T-helper 22 cell (primary cell): ENCODE measurements at places on chromosomes 7 and 10.
A peak's percentile ranks its signal among the peaks of the same experiment; 100 is the strongest.

- no peak for DNase-seq
Observed at GRCh38 chr7:21422751-21423150, 5.1 kb upstream of the SP4 start.

DNA sequence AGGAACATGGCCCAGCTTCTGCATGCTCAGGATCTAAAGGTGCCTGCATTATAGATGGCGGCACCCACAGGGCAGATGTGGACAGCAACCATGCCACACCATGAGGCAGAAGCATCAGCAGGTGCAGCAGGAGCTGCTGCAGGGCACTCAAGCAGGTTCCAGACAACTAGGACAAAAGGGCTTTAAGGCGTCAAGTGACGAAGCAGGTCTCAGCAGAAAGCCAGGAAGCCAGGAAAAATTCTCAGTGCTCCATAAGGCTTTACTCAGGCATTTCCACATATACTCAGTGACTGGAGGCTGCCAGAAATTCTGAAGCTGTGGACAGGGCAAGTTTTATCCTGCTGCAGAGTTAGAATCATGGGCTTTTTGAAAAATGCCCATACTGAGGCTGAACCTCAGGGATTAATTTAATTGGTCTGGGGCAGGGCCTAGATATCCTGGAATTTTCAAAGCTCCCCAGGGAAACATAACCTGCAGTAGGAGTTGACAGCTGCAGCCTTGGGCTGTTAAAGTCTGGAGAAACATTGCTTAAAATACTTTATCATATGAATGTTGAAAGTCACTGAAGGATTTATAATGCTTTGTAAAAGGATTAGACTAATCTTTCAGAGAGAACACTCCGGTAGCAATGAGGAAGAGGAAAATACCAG is 68.1 kb upstream of the RNF148 start:
- DNase-seq, result no peak

DNA sequence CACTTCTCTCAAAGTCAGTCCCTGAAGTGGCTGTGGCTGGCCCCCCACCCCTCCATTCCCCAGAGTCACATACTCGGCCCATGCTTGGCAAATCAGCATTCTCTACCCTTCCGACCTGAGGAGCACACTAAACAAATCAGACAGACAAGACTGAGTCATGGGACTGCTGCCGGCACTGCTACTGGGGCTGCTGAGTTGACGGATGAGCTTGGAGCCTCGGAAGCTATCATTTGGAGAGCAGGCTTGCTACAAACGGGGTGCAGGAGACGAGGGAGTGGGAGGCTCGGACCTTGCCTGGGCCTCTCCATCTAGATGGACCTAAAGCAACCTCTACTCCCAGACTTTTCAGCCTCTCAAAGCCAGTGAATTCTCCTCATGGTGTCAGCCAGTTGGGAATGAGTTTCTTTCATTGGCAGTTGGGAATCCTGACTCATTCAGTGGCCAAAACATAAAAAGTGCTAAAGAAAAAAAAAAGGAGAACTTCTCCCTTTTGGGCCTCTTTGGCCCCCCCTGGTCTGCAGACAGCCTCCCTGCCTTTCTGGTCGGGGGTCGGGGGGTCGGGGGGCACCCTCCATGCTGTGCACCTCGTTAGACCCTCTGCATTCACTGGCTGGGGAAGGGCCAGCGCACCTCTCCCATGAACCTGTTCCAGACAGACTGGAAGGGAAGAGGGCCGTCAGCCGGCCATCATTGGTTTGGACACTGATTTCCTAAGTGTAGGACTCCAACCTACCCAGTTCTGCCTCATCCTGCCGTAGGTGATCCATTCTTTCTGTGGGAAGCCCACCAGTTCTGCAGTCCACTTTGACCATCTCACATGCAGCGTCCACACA is 52.3 kb upstream of the COL13A1 start:
- no peak for DNase-seq

GRCh38 chr10:69867699-69868558 is 66.2 kb downstream of the COL13A1 start:
- no peak for DNase-seq

DNA sequence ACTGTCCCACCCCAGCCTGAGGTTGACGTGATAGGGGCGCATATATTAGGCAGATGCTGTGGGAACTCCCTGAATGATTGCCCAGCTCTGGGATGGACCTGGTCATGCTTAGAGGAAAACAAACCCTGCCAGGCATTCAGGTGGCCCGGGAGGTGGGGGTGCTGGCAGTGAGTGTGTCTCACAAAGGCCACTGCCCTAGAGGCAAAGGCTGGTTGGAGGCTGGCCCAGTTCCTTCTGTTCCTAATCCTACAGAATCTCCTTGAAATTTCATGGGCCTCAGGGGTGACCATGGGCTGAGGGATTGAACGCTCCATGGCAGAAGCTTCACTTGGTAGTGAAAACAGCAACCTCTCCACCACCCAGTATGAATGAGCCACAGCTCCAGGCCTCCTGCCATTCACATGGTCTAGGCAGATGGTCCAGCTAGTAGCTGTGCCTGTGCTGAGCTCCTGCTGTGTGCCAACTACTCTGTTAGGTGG is 25.6 kb downstream of the ADRA2A start:
- DNase-seq, result no peak

GRCh38 chr10:12834116-12834665 is 167.3 kb downstream of the CCDC3 start:
- no peak for DNase-seq

- no peak for DNase-seq
Observed at GRCh38 chr10:122051609-122052385, 62.8 kb downstream of the TACC2 start.

DNA sequence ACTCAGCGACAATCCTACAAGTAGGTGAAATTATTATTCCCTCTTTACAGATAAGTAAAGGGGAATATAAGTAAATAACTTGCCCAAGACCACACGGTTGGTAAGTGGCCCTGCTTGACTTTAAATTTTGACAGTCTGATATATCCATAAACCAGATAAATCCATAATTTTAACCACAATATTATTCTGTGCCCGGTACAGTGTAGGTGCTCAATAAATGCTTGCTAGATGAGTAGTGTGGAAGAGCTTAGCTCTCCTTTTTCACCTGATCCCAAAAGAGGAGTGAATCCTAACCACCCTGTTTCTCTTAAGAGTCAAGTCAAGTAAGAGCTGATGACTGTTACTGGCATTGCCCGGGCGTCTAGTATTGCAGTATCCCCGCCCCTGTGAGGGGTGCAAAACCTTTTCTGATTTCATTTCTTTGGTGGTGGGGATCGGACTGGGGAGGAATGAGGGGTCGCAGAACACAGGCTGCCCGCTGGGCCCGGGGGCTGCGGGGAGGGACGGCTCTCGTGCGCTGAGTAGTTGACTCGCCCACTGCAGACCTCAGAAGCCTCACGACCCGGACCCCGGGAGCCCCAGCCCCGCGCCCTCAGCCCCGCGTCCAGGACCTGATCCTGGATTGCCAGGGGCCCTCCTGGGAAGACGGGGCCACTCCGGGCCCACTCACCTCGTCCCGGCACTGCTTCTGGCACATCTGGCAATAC is 490 bp downstream of the KIN start:
- DNase-seq, result peak; percentile 1

- no peak for DNase-seq
Observed at GRCh38 chr10:22228167-22228938, 10.5 kb upstream of the EBLN1 start.

GRCh38 chr7:106086062-106086461 is 26.1 kb downstream of the SYPL1 start:
- no peak for DNase-seq

DNA sequence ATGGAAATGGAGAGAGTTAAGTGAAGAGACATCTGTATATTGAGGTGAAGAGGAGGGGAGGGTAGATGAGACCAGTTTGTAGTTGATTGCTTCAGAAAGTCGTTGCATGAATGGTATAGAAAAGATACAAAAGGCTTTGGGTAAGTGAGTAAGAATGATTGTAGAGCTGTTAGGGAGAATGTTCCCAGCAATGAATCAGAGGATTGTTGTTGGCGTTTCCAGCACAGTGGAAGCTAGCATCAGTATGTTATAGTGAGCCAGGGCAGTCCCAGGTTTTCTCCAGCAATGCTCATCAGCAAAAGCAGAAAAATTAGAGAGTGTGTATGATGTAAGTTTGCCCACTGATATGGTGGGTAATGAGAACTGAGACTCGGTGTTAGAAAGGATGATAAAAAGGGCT is 15.4 kb upstream of the CDK6 start:
- no peak for DNase-seq

GRCh38 chr7:114622221-114622620 is 207.6 kb downstream of the FOXP2 start:
- DNase-seq, result no peak

DNA sequence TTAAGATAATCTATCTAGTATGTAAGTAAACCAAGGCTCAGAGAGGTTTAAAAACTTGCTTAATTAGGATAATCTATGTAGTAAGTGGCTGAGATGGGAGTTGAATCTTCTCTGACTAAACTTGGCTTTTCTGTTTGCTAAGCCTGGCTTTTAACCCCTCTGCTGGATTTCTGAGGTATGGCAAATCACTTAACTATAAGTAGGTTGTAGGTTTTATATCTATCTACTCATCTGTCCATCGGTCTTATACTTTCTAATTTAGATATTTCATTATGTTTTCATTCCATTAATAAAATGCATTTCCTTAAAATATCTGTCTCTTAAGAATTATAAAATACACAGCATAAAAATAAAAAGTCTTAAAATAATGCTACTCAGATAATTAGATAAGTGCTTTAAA is 59.4 kb downstream of the ST7 start:
- DNase-seq, result no peak
